ENCODE measurements at places on chromosomes 3 and 15. TPM values are rescaled to one million over a fixed set of nuclear protein-coding genes. Genes with fewer than 3 reads are reported as not detected.

- DNase-seq, result no peak
- no peak overlapping the region for H3K27ac ChIP-seq
- H3K4me1 ChIP-seq, result peaks cover 6% of the 10 kb centered on the region
These were observed 385.9 kb downstream of the MFSD1 start for GRCh38 chr3:159187706-159188105.

Gene SV2B
- total RNA-seq, result 0.56 TPM

GRCh38 chr3:22526266-22526837 lies 676.8 kb upstream of the UBE2E2 start:
- DNase-seq, result no peak
- H3K4me3 ChIP-seq, result no peak overlapping the region
- H3K36me3 ChIP-seq, result no peaks in the 10 kb centered on the region
- H3K4me1 ChIP-seq, result no peaks in the 10 kb centered on the region
- H3K27me3 ChIP-seq, result no peaks in the 10 kb centered on the region
- H3K27ac ChIP-seq, result no peak overlapping the region

- DNase-seq, result no peak
- no peaks in the 10 kb centered on the region for H3K36me3 ChIP-seq
- no peaks in the 10 kb centered on the region for H3K27me3 ChIP-seq
- no peak overlapping the region for H3K27ac ChIP-seq
- H3K4me1 ChIP-seq, result peaks cover 40% of the 10 kb centered on the region
These were observed 1.0 kb upstream of the ARHGEF3 start for GRCh38 chr3:56802790-56803189.

Gene TUSC7
- total RNA-seq, result not detected

- H3K27me3 ChIP-seq, result no peaks in the 10 kb centered on the region
- peaks cover 7% of the 10 kb centered on the region for H3K4me1 ChIP-seq
- H3K27ac ChIP-seq, result no peak overlapping the region
- H3K4me3 ChIP-seq, result no peak overlapping the region
These were observed 57.3 kb downstream of the PLXNA1 start for GRCh38 chr3:127040216-127040615.

DNA sequence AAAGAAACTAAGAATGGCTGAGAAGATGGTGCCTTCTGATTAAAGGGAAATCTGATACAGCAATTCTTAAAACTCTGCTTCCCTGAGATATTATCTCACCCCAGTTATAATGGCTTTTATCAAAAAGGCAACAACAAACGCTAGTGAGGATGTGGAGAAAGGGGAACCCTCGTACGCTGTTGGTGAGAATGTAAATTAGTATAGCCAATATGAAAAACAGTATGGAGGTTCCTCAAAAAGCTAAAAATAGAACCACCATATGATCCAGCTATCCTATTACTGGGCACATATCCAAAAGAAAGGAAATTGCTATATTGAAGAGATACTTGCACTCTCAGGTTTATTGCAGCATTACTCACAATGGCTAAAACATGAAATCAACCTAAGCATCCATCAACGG lies 65.1 kb downstream of the GOLIM4 start:
- no peak overlapping the region for H3K27ac ChIP-seq
- no peak for DNase-seq
- H3K4me3 ChIP-seq, result no peak overlapping the region
- H3K36me3 ChIP-seq, result peaks cover 23% of the 10 kb centered on the region
- H3K27me3 ChIP-seq, result no peaks in the 10 kb centered on the region

DNA sequence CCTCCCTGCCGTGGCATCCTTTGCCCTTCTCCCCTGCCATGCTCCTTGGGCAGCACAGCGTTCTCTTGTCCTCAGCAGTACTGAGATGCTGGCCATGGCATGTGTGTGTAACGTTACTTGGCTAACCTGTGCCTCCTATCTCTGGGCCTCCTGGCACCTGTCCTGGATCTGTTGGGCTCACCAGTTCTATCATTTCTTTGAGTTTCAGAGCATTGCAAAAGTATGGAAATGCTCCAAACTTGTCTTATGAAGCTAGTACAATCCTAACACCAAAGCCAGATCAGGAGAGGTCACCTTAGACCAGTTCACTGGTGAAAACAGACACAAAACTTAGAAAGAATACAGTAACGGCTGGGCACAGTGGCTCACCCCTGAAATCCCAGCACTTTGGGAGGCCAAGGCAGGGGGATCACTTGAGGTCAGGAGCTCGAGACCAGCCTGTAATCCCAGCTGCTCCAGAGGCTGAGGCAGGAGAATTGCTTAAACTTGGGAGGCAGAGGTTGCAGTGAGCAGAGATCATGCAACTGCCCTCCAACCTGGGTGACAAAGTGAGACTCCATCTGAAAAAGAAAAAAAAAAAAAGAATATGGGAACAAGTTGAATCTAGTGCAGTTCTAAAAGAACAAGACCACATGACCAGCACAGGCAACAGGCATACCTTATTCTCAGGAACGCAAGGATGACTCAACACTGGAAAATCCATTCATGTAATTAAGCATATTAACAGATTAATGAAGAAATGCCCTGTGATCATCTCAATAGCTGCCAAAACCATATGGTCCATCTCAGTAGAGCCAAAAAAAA lies 62.4 kb upstream of the TRPM1 start:
- H3K27ac ChIP-seq, result no peak overlapping the region
- DNase-seq, result peak; percentile 32
- no peaks in the 10 kb centered on the region for H3K4me1 ChIP-seq
- H3K36me3 ChIP-seq, result no peaks in the 10 kb centered on the region
- H3K4me3 ChIP-seq, result no peak overlapping the region

- H3K27ac ChIP-seq, result no peak overlapping the region
- no peak overlapping the region for H3K4me3 ChIP-seq
- no peaks in the 10 kb centered on the region for H3K36me3 ChIP-seq
These were observed 42.5 kb downstream of the IL16 start for GRCh38 chr15:81239190-81239589.

DNA sequence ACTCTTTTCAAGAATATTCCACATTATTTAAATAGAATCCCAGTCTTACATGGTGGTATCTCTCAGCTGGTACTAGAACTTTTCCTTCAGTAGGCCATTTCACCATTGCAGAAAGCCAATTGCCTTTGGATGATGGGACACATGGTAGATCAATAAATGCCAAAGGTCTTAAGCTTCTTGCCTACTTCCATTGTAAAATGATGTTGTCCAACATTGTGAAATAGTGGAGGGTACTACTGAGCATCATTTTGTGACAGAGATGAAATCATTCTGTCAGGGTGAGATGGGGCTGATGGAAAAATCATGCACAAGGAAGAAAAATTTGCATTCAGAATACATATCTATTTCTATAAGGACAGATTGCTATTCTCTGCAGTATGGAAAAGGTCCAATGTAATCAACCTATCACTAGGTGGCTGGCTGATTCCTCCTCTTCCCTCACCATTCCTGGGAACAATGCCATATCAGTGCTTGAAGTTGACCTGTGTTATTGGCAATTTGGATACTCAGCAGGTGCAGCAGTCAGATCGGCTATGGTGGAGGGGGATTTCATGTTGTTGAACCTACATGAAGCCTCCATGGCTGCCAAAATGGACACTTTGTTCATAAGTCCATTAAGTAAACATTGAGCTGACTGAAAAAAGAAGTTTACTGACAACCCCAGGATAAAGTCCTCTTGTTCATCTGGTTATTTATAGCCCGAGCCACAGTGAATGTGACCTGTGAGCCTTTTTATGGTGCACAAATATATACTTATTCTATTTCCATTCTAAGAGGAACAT lies 596.9 kb upstream of the ARPP21 start:
- no peak overlapping the region for H3K27ac ChIP-seq
- no peak for DNase-seq
- H3K36me3 ChIP-seq, result no peaks in the 10 kb centered on the region
- no peaks in the 10 kb centered on the region for H3K4me1 ChIP-seq
- no peaks in the 10 kb centered on the region for H3K27me3 ChIP-seq

- no peak overlapping the region for H3K4me3 ChIP-seq
- H3K4me1 ChIP-seq, result no peaks in the 10 kb centered on the region
- no peaks in the 10 kb centered on the region for H3K27me3 ChIP-seq
- no peaks in the 10 kb centered on the region for H3K36me3 ChIP-seq
- H3K27ac ChIP-seq, result no peak overlapping the region
These were observed 11.1 kb downstream of the SLC27A2 start for GRCh38 chr15:50192926-50193620.

DNA sequence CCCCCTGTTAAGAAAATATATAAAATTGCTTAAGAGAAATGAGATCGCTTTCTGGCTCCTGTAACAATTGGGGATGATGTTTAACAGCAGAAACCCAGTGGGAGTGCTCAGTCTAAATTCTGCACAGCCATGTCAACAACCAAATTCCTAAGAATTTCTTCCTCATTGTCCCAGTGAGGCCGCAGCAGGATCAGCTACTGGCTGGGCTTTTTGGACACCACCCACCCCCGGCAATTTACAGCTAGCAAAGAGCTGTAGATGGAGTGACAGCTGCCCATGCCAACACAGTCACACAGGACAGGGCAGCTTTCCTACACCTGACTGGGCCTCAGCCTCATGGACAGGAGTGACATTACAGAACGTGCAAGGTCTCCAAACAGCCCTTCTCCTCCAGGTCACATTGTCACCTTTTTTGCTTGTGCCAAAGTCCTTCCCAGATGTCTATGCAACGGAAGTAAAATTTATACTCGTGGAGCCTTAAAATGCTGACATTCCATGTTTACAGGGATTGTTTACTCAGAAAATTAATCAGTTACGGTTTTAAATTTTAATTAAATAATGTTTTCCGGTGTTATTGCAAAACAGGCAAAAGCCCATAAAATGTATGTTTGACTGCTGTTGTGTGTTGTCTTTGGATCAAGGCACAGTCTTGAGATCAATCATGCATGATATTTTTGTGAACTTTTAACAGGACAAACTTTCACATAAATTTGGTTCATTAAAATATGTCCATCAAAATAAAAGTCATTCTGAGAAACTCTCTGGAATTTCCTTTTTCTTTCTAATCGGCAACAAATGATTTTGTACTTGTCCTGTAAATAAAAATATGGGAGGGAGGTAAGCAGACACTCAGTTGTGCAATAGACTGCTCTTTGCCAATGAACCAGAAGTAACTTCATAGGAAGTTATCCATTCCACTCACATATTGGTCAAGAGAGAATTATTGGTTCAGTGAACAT lies 943.2 kb downstream of the MCTP2 start:
- DNase-seq, result no peak
- no peak overlapping the region for H3K27ac ChIP-seq
- H3K4me1 ChIP-seq, result no peaks in the 10 kb centered on the region
- H3K36me3 ChIP-seq, result no peaks in the 10 kb centered on the region
- no peak overlapping the region for H3K4me3 ChIP-seq

DNA sequence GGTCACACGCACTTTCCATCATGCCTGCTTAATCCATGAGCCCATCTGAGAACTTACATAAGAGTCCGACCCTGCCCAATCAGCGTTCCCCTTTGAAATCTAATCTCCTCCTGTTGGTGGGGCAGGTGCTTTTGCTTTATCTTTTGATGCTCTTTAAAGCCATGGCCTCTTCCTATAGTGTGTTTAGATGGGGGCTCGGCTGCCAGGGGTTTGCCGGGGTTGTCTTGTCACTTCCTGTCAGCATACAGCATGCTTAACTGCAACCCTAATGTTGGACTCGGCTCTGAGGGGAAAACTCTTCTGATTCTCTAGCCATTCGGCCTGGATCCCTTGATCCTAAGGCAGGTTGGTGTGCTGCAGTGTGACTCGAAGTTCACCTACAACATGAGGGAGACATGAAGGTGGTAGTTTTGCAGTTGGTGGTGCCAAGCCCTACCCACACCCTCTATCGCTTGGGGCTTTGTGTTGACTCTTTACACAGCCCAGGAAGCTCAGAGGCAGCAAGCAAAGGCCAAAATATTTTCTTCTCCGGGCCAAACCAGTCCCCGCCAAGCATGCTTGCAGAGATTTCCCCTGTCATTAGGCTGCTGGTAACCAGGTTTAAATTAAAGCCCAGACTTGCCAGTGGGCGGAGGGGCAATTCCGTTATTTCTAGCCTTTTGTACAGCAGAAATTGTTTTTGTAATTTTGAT lies 218.7 kb downstream of the FEZF2 start:
- H3K4me3 ChIP-seq, result no peak overlapping the region
- no peaks in the 10 kb centered on the region for H3K27me3 ChIP-seq
- no peaks in the 10 kb centered on the region for H3K4me1 ChIP-seq
- peak overlapping the region; percentile 52 for H3K27ac ChIP-seq
- H3K36me3 ChIP-seq, result no peaks in the 10 kb centered on the region

Gene AMIGO3
- total RNA-seq, result 0.44 TPM

DNA sequence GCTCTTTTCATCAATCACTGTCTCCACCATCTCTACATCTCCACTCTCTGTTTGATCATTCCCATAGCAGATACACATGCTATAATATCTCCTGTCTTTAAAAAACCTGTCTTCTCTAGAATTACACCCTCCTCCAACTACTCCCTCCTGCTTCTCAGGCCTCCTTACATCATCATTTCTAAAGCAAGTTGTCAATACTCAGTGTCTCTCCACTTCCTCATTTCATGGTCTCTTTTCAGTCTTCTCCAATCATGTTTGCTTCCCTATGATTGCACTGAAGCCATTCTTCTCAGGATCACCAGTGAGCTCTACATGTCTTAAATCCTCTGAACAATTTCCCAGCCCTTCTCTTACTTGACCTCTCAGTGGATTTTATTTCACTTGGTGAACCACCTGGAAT lies 87.0 kb upstream of the ZNF280D start:
- H3K27me3 ChIP-seq, result no peaks in the 10 kb centered on the region
- DNase-seq, result no peak
- H3K36me3 ChIP-seq, result no peaks in the 10 kb centered on the region
- H3K4me1 ChIP-seq, result no peaks in the 10 kb centered on the region

Gene SPINK8
- total RNA-seq, result not detected

- DNase-seq, result no peak
- H3K4me3 ChIP-seq, result no peak overlapping the region
- H3K27ac ChIP-seq, result no peak overlapping the region
These were observed 70.1 kb downstream of the CEMIP start for GRCh38 chr15:80849308-80849707.

DNA sequence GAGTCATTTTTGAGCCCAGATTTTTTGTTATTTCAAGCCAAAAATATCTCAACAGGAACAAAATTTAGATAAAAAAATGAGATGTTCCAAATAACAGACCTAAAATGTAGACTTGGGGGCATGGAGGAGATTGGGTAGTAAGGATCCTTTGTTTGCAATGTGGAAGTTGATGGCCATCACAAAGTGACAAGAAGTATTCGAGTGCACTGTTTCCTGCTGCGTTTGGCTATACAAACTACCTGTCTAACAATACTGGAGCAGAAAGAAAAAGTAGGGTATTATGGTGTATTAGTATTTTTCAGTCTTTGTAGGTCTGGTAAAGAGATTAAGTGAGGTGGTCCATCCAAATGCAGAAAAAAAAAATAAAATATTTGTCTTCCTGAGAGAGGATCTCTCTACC lies 284.2 kb downstream of the C3orf38 start:
- no peak for DNase-seq
- no peak overlapping the region for H3K27ac ChIP-seq
- no peaks in the 10 kb centered on the region for H3K4me1 ChIP-seq
- H3K36me3 ChIP-seq, result no peaks in the 10 kb centered on the region
- H3K4me3 ChIP-seq, result no peak overlapping the region

Gene LRRN1
- not detected for total RNA-seq

DNA sequence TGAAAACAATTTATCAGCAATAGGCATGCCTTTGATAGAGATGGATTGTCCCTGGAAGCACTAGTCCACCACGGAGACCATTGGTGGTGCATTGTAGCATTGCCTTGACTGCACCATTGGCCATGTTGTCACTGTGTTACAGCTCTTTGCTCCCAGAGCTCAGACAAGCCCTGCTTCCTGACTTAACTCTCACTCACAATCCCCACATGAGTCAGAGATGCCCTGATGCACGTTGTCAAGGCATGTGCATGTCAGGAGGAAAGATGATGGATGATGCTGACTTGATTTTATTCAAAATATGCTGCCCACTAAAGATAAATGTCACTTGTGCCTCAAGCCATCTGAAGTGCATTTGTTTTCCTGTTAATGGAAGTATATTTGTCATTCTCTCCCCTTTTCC lies 266.1 kb downstream of the ARRDC4 start:
- H3K36me3 ChIP-seq, result no peaks in the 10 kb centered on the region
- no peaks in the 10 kb centered on the region for H3K4me1 ChIP-seq
- H3K27me3 ChIP-seq, result no peaks in the 10 kb centered on the region
- H3K4me3 ChIP-seq, result no peak overlapping the region

Data from right atrium auricular region (tissue), 2 donors.